GM13976 (cell line): ENCODE measurements at places on chromosomes 2 and 18.

- no peak for DNase-seq
Observed at GRCh38 chr18:51041677-51042352, 11.8 kb downstream of the SMAD4 start.

DNA sequence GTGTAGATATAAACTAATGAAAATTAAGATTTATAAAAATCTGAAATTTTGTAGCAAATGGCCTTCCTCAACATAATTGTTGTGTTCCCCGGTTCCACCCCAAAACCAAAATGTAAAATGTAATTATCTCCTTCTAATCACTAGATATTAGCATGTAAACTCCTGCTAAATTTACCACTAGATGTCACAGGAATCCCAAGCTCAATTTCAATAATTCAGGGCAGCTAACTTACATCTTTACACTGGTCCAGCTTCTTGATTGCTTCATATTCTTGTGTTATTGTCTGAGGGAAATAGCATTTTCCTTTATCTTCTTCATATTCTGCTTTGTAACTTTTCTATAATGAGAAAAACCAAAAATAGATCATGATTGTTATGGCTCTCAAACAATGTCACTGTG is 42.6 kb downstream of the NEB start:
- DNase-seq = no peak

- no peak for DNase-seq
Observed at GRCh38 chr2:68790600-68790999, 56.0 kb downstream of the ARHGAP25 start.

DNA sequence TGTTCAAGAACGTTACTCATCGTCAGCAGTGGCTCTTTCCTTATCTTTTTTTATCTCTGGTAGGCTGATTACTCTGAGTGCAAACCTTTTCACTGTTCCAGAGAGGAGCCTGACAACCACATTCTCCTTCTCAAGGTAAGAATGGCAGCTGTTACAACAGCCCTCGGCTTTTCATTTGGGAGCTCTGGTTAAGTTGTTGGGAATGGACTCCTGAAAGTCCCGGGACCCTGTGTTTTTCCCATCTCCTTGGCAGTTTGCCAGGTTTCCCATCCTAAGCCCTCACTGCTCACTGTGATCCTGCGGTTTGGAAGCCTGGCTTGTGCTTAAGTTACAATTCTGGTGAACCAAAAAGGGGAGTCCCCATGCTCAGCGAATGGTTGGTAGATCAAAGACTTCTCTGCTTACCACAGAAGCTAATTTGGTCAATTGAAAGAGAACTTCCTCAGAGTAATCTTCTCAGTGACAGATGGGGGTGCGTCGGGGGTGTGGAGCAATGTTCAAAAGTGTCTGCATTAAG is 122.3 kb downstream of the LYPD6B start:
- DNase-seq = peak; percentile 59

DNA sequence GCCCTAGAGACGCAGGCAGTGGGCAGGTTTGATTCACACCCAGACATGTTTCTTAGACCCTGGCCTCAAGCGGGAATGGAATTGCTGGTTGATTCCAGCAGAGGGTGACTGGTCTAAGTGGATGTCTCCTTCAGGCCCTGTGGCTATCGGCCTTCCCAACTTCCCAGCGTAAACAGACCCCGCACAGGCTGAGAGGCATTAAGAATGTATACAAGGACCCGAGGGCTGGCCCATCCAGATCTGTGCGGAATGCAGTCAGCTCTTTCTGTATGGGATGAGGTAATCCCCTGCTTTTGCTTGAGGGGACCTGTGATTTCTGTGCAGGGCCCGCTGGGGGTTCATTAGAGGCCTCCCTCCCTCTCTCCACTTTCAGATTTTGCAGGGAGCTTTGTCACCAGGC is 6.5 kb downstream of the ACKR3 start:
- DNase-seq = no peak

DNA sequence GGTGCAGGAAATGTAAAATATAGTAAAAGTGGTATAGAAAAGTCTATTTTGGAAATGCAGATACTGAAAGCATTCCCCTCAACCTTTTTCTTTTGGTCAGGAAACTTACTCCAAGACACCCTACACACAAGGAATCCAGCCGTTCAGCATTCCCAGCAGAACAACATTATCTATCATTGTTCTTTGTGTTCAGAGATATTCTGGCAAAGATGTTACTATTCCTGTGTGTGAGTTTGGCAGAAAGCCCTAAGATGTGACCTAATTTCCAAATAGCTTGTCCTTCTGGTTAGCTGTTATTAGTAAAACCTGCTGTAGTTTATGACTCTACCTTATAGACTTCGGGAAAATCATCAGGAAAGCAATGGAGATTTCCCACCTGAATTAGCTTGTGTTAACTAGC is 78.1 kb upstream of the PELI1 start:
- no peak for DNase-seq
